A673 (cell line): ENCODE measurements at places on chromosomes 2 and 18. TPM values are rescaled to one million over a fixed set of nuclear protein-coding genes. Genes with fewer than 3 reads are reported as not detected.

GRCh38 chr18:44844486-44844885 is 163.8 kb downstream of the SETBP1 start:
- H3K27ac ChIP-seq = no peak overlapping the region
- peaks cover 4% of the 10 kb centered on the region for H3K4me1 ChIP-seq
- H3K27me3 ChIP-seq = no peaks in the 10 kb centered on the region
- no peak for DNase-seq
- no peak overlapping the region for H3K4me3 ChIP-seq

- no peaks in the 10 kb centered on the region for H3K4me1 ChIP-seq
- no peaks in the 10 kb centered on the region for H3K27me3 ChIP-seq
- DNase-seq = no peak
- no peaks in the 10 kb centered on the region for H3K36me3 ChIP-seq
- no peak overlapping the region for H3K4me3 ChIP-seq
Observed at GRCh38 chr2:149006883-149007543, 31.5 kb upstream of the LYPD6B start.

DNA sequence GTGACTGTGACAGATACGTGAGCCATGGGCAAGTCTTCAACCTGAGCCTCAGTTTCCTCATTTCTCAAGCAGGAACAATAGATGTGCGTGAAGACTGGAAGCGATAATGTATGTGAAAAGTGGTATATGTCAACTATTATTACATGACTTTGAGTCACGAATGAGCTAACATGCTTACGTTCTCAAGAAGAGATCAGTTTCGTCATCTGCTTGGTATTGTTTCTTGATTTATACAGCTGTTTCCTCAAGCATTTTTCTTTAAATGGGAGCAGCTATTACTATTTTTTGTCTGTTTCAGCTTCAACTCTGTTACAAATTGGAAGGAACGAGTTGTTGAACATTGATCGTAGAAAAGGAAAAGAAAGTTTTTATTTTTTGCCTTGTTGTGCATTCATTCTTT is 48.5 kb upstream of the THOC1 start:
- H3K36me3 ChIP-seq = no peaks in the 10 kb centered on the region
- H3K4me1 ChIP-seq = no peaks in the 10 kb centered on the region
- DNase-seq = no peak
- no peak overlapping the region for H3K27ac ChIP-seq
- H3K27me3 ChIP-seq = no peaks in the 10 kb centered on the region
- H3K4me3 ChIP-seq = no peak overlapping the region

DNA sequence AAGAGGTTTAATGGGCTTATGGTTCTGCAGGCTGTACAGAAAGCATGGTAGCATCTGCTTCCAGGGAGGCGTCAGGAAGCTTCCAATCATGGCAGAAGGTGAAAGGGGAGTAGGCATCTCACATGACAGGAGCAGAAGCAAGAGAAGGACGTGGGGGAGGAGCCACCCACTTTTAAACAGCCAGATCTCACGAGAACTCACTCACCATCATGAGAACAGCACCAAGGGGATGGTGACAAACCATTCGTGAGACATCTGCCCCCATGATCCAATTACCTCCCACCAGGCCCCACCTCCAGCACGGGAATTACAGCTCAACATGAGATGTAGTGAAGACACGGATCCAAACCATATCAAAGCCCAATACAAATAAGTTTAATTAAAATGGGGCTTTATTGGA is 113.8 kb downstream of the ATL2 start:
- no peaks in the 10 kb centered on the region for H3K27me3 ChIP-seq
- no peak overlapping the region for H3K4me3 ChIP-seq
- no peaks in the 10 kb centered on the region for H3K36me3 ChIP-seq
- no peak for DNase-seq
- no peak overlapping the region for H3K27ac ChIP-seq

SIX2 gene
- total RNA-seq = not detected in 2 replicates

RND3 gene
- 10.2 and 15.0 TPM in 2 replicates for total RNA-seq

DNA sequence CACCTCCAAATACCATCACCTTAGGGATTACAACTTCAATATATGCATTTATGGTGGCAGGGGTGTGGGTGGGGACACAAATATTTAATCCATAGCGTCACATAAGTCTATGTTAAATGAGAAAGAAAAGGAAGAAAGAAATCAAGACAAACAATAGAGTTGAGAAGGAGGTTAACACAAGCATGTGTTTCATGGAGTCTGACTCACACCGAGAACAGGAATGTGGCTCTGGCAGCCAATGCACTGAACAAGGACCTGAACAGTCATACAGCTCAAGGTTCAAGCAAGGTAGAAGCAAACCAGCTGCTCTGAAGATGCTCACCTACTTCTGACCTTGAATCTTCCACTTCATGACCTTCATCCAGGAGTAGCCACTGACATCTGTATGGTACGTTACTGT is 36.2 kb upstream of the LPIN1 start:
- H3K4me3 ChIP-seq = no peak overlapping the region
- H3K27ac ChIP-seq = no peak overlapping the region
- no peak for DNase-seq
- H3K4me1 ChIP-seq = no peaks in the 10 kb centered on the region

GRCh38 chr2:7639476-7639875 is 722.3 kb downstream of the RNF144A start:
- H3K27ac ChIP-seq = no peak overlapping the region
- H3K4me1 ChIP-seq = peaks cover 4% of the 10 kb centered on the region

SP9 gene
- 0.11 and 0.15 TPM in 2 replicates for total RNA-seq

GRCh38 chr2:56127463-56128152 is 56.2 kb upstream of the CCDC85A start:
- no peaks in the 10 kb centered on the region for H3K36me3 ChIP-seq
- no peak overlapping the region for H3K4me3 ChIP-seq

- no peaks in the 10 kb centered on the region for H3K27me3 ChIP-seq
- DNase-seq = no peak
- H3K27ac ChIP-seq = no peak overlapping the region
- no peaks in the 10 kb centered on the region for H3K36me3 ChIP-seq
- H3K4me1 ChIP-seq = no peaks in the 10 kb centered on the region
- no peak overlapping the region for H3K4me3 ChIP-seq
Observed at GRCh38 chr2:3681625-3682024, 21.8 kb upstream of the DCDC2C start.

ANKRD62 gene
- total RNA-seq = not detected in 2 replicates
